ENCODE measurements at places on chromosomes 2 and 18. TPM values are rescaled to one million over a fixed set of nuclear protein-coding genes. Genes with fewer than 3 reads are reported as not detected.

The STEAP3 gene
- 43.9 TPM for polyA plus RNA-seq

The MOGAT1 gene
- not detected for polyA plus RNA-seq

The DSEL gene
- 16.8 TPM for polyA plus RNA-seq

The EHD3 gene
- polyA plus RNA-seq: 29.1 TPM

The UGT1A10 gene
- polyA plus RNA-seq: not detected

The GPAT2 gene
- 0.53 TPM for polyA plus RNA-seq

The MROH2A gene
- not detected for polyA plus RNA-seq

The ILKAP gene
- 44.4 TPM for polyA plus RNA-seq

The IHH gene
- polyA plus RNA-seq: not detected

The ARHGAP28 gene
- 1.3 TPM for polyA plus RNA-seq

The CTAGE1 gene
- polyA plus RNA-seq: 0.10 TPM

The CYP26B1 gene
- polyA plus RNA-seq: 0.02 TPM

The SP140 gene
- polyA plus RNA-seq: 1.4 TPM

The GALNT13 gene
- polyA plus RNA-seq: 0.03 TPM

The CNGA3 gene
- not detected for polyA plus RNA-seq

The EN1 gene
- not detected for polyA plus RNA-seq

The EPC2 gene
- polyA plus RNA-seq: 11.4 TPM

The REG3A gene
- not detected for polyA plus RNA-seq

The TYMS gene
- polyA plus RNA-seq: 92.2 TPM

The YES1 gene
- 16.7 TPM for polyA plus RNA-seq

The RAPGEF4 gene
- 1.7 TPM for polyA plus RNA-seq

The NEU2 gene
- not detected for polyA plus RNA-seq

The SDC1 gene
- 28.3 TPM for polyA plus RNA-seq

The TCF4 gene
- polyA plus RNA-seq: 29.0 TPM

The RIT2 gene
- polyA plus RNA-seq: not detected

The SLC5A7 gene
- polyA plus RNA-seq: not detected

The INPP5D gene
- 0.09 TPM for polyA plus RNA-seq

The KIAA2012 gene
- 0.04 TPM for polyA plus RNA-seq

The MAIP1 gene
- 14.2 TPM for polyA plus RNA-seq
